Activated gamma-delta T cell (primary cell): ENCODE measurements at places on chromosomes 1 and 21.
A peak's percentile ranks its signal among the peaks of the same experiment; 100 is the strongest.

GRCh38 chr1:20958430-20958829, 171.3 kb upstream of the HP1BP3 start:
- DNase-seq, result no peak

DNA sequence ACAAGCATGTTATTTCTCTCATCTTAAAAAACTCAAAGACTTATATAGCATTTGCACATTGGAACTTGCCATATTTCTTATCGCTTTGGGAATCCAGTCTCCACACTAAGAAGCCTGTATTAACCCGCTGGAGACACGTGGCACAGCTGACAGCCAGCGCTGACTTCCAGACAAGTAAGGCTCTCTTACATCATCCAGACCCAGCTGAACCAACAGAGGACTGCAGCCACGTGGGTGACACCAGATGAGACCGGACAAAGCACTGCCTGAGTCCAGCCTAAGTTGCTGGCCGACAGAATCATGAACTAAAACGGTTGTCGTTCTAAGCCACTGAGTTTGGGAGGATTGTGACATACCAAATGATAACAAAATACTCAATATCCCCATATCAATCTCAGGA, 6.3 kb upstream of the CD247 start:
- no peak for DNase-seq

- no peak for DNase-seq
These were observed 95.9 kb downstream of the PHTF1 start for GRCh38 chr1:113663165-113663951.

GRCh38 chr1:84688463-84689061, 1.7 kb downstream of the SSX2IP start:
- DNase-seq, result no peak

GRCh38 chr1:205669341-205670149, 10.8 kb downstream of the SLC45A3 start:
- DNase-seq, result no peak

- DNase-seq, result no peak
These were observed 17.0 kb downstream of the RRP1B start for GRCh38 chr21:43676391-43676790.

- DNase-seq, result no peak
These were observed 15.8 kb upstream of the CAMK1G start for GRCh38 chr1:209567698-209568175.

DNA sequence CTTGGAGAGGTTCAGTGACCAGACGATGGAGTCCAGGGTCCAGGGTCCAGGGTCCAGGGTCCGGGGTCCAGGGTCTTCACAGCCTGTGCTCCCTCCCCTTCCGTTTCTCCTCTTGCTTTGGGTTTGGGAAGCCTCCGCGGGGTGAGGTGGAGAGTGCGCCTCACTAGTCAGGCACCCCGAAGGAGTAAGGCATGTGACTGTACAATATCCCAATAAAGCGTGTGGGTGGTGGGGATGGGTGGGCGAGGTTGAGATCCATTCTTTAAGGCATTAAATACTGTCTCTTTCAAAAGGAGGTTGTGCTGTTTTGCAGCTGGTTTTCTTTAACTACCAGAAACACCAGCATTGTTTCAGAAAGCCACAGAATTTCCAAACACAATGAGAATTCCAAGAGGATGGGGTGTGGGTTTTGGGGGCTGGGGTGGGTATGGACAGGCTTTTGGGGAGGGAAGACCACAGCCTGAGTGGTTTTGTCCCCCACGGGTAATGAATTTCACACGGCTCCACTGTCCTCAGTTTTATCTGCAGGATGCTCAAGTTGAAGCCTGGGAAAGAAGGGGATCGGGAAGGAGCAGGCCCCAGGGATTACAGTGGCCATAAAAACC, 65.7 kb downstream of the KIF26B start:
- DNase-seq, result no peak

DNA sequence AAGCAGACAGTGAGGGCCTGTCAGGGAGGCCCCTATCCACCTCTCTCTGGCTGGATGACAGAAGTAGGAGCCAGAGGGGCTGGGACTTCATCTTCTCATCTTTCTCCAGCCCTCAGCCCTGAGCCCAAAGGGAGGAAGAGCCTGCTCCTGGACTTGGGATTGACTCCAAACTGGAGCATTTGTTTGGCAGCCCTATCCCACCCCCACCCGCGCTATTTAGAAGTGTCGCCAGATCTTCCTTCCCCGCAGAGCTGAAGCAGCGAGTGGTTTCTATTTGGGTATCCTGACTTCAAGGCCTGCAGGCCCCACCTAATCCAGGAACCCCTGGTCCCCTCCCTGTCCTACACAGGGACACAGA, 9.6 kb downstream of the NES start:
- DNase-seq, result no peak

- DNase-seq, result no peak
These were observed 15.3 kb downstream of the ADORA1 start for GRCh38 chr1:203142684-203143408.

DNA sequence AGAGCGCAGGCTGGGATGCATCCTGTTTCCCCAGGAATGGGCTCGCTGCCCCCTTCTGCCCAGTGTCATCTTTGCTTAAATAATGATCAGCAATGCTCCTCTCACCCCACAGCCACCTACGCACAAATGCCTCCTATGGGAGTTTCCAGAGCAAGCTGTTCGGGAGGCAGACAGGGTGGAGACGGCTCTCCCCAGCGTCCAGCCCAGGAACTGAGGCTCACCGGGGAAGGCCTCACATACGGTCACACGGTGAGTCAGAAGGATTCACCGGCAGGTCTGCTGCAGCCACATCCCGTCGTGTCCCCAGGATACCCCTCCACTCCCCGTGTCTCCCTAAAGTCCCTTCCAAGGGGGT, 40.3 kb upstream of the RUNX3 start:
- no peak for DNase-seq

DNA sequence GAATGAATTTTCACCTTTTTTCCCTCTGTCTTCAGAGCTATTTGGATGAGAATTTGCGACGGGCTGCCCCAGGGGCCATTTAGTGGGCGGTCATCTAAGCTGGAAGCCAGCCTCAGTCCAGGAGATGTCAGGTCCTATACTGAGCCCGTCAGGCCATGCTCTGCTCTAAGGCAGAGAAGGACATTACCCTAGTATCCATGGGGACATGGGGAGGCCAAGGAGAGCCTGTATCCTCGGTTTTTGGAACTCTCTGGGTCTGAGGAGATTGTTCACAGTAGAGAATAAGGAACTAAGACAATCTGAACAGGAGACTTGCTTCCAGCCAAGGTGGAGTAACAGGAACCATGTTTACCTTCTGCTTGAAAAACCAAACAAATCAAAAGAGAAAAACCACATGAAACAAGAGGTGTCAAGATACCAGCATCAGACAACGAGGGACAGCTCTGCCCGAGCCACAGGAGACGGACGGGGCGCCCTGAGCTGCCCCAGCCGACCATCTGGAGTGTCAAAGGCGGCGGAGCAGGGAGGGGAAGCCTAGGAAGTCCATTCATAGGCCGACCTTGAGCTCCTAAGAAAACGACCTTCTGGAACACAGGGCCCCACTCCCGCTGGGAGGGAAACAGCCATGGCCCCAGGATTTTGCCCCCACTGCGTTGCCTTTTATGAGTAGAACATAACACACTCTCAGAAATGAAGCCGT, 20.0 kb upstream of the ADARB1 start:
- no peak for DNase-seq

GRCh38 chr1:57479471-57479870, 55.6 kb upstream of the DAB1 start:
- no peak for DNase-seq

DNA sequence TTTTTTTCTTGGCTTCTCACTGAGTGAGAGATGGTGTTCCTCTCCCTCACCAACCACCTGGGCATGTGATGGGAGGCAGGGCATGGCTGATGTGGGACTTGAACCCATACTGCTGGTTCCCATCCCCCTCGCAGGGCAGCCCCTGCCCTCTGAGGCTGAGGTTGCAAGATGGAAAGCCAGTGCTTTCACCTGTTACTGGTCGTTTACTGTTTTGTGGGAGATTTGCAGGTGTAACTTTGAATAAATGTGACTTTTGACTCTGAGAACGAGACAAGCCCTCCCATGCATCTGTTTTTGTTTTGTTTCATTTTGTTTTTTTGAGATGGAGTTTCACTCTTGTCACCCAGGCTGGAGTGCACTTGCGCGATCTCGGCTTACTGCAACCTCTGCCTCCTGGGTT, 21.6 kb downstream of the C1orf167 start:
- DNase-seq, result no peak

DNA sequence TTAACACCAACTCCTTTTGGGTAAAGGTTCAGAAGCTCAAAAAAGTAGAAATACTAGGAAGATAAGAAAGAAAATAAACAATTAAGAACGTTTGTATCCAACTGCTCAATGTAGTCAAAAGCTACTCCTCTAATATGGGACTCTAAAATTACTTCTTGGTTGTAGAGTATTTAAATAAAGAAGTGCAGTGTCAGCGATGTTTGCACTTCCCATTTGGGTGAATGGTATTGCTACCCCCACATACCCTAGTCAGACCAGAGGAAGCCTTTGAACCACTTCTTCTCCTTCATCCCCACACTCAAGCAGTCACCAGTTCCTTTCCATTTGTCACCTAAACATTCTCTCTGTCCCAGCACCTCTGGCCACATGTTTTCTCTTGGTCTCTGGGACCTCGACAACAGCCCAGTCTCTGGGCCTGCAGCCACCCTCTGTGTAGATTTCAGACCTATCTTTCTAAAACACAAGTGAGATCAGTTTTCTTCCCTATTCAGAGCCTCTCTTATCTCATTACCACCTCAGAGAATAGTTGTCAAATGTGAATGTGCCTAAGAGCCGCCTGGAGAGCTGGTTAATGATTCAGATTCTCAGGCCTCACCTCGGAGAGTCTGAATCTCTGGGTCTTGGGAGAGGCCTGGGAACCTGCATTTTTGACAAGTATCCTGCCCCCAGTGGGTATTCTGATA, 109.8 kb downstream of the OMA1 start:
- DNase-seq, result no peak

DNA sequence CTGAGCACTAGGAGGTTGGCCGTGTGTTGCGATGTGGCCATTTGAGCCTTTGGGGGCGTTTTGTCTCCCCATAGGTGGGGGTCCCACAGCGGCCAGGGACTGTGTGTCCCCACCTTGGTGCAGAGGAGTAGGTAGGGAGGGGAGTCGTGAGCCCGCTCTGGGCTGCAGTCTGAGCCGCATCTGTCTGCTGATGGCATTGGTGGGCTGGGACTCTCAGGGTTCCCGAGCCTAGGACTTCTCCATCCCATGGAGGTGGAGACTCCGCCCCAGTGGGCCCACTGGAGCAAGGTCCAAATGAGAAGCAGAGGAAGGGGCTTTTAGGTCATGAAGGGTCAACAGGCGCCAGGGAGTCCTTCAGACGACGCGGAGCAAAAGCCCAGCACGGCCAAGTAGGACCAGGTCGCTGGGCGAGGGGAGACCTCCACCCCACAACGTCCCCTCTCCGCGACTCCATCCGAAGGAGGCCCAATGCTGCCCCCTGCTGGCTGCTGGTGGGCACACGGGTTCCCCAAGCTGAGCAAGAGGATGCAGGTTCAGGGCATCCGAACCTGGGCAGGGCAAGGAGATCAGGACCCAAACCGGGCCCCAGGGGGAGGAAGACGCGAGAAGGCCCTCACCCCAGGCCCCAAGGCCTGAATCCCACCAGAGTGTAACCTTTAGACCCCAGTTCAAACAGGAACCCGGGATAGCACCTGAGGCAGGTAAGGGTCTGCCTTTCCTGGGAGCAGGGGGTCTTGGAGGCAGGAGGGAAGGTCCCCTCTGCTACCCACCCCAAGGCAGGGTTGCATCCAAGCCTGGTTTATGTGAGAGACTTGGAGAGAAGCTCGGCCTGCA, 14.9 kb downstream of the TTC34 start:
- DNase-seq, result peak; percentile 35

DNA sequence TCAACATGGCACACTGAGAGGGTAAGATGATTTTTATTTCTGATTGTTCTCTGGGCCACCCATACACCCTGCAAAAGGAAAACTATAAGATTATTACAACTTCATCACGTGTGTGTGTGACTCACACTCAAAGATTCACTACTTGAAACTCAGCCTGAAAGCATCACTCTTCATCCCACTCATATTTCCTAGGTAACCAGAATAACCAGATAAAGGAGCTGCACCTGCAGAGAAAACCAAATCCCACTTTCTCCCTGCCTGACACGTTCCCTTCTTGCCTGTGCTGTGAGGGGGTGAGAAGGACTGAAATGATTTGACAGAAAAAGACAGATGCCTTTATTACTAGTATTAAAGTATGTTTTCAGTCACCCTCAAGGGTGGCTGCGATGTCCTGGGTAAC, 131.6 kb downstream of the TGFBR3 start:
- no peak for DNase-seq

DNA sequence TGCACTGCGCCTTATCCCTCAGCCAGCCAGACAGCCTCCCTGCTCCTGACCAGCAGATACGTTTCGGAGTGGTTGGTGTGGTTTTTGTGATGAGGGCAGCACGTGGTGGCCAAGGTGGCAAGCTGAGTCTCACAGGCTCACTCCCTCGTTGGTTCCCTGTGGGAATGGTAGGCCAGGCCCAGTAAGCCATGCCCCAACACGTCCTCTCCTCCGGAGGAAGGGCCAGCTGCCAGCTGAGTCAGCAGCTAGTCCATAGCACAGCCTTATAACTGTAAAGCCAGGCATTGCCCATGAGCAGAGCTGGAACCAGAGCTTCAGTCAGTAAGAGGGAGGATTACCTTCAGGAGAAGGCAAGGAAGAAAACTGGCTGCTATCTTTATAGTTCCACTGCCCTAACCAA, 29.5 kb downstream of the SZRD1 start:
- DNase-seq, result no peak

DNA sequence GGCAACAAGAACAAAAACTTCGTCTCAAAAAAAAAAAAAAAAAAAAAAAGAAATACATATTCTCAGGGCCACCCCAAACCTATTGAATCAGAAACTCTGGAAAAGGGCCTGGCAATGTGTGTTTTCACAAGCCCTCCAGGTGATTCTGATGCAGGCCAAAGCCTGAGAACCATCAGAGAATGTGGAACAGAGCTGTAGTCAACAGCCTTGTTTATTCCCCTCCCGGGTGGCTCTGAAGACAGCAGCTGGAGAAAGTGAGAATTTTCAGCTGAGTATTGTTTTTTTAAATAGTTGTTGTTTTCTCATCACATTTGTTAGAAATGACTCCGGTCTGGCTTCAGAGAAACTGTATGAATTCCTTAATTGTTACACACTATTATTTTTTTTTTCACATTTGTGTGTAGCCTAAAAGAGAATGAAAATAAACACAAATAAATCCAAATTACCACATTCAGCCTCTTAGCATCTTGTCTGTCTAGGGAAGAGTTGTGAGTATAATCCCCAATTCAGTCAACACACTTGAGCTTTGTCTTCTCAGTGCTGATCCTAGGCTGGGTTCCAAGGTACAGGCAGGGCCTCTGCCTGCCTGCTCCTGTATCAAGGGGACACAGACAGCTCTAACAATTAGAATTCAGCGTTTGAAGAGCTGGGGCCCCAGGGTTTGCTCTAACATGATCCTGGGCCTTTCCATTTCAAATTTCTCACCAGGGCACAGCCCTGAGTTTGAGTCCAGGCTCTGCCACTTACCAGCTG, 6.6 kb upstream of the AZIN2 start:
- no peak for DNase-seq

DNA sequence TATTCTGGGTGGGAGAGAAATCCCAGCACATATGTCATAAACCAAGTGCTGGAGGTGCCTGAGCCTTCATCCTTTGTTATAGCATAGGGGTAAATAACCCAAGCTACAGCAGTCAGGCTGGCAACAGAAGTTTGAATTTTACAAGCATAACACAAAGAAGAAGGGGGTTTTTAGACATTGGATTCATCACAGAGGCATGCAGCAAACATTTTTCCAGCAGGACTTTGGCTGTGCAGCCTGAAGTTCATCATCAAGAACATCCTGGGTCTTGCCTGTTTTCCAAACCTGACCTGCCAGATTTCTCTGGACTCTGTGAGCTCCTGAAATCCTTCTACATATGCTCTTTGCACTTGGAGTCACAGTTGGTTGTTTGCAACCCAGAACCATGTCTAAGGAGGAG, 16.2 kb downstream of the PTGER3 start:
- DNase-seq, result no peak
